ENCODE measurements at places on chromosomes 13 and 19. TPM values are rescaled to one million over a fixed set of nuclear protein-coding genes. Genes with fewer than 3 reads are reported as not detected.

DNA sequence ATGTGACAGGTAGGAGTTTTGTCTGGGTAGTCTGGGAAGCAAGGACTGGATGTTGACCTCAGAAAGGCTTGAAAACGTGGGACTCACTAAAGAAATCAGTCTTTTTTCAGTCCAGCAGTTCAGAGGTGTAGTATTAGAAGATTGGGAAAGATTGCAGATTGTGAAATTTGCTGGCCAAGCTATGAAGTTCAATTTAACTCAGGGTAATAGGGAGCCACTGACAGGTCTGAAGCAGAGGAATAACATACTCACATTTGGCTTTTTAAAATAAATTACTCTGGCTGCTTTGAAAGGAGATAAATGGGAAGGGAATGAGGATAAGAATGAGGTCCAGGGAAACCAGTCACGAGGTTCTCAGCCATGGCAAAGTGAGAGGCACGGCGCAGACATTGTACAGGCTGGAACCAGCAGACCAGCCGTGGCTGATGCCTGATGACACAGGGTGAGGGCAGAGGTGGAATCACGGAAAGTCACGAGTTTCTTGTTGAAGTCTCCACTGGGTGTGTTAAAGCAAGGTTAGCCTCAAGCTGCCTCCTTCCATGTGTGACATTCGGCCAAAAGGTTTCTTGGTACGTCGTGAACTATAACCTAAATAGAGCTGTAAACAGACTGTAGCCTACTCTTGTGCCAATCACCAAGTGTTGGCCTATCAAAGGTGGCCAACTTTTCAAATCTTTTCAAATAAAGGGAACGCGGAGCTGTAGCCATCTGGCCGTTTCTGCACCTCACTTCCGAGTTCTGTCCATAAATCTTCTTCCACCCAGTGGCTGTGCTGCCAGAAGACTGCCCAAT, 377.6 kb downstream of the IRS2 start:
- DNase-seq = no peak
- H3K27ac ChIP-seq = no peak overlapping the region
- H3K36me3 ChIP-seq = no peaks in the 10 kb centered on the region
- H3K4me3 ChIP-seq = no peak overlapping the region
- H3K27me3 ChIP-seq = peaks cover 3% of the 10 kb centered on the region

- H3K27ac ChIP-seq = no peak overlapping the region
- DNase-seq = no peak
- H3K4me1 ChIP-seq = no peaks in the 10 kb centered on the region
- H3K27me3 ChIP-seq = no peaks in the 10 kb centered on the region
- no peaks in the 10 kb centered on the region for H3K36me3 ChIP-seq
Measured at GRCh38 chr19:14160017-14160703, 23.8 kb upstream of the ASF1B start.

DNA sequence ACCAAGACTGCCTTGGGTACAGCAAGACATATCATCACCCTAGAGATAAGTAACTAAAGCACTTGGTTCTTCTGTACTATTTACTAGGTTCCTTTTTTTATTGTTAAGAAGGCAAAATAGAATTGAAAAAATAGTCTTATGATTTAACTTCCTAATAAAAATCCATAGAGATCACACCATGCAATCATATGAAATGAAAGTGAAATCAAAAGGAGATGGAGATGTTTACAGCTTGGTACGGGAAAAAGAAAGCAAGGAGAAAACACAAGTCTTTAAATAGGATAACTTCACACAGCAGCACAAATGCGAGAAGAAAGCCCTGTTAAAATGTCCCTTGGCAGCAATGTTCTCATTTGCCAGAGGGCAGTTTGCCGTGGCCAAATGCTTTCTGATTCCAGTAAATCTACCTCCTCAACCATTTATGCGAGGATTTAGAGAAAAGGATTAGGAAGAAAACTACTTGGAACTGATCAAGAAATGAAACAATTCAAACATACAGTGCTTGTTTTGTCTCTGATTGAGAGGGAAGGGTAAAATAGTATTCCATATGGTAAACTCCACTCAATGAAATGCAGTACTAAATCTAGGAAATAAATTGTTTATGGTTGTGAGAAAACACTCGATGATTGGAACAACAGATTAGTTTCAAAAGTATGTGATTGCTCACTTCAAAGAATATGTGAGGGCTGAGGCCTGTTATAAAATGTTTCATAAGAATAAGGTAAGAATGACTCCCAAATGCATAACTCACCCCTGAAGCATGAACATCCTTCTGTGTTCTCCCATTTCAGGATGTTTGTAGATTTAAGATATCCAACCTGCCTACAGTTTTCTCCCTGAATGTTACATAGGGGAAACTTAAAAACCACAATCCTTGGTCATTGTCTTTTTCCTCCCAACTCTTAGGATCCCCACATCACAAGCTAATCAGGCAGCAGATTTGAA, 487.8 kb downstream of the DACH1 start:
- H3K27me3 ChIP-seq = no peaks in the 10 kb centered on the region
- no peak overlapping the region for H3K27ac ChIP-seq
- no peak for DNase-seq

DNA sequence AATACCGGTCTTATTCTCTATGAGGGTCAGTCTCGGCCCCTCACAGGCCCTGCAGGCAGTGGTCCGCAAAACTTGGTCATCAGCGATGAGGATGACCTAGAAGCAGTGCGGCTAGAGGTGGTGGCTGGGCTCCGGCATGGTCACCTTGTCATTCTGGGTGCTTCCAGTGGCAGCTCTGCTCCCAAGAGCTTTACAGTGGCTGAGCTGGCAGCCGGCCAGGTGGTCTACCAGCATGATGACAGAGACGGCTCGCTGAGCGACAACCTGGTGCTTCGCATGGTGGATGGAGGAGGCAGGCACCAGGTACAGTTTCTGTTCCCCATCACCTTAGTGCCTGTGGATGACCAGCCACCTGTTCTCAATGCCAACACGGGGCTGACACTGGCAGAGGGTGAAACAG, 1.8 kb downstream of the FREM2 start:
- peaks cover 1% of the 10 kb centered on the region for H3K4me1 ChIP-seq
- H3K4me3 ChIP-seq = no peak overlapping the region
- H3K27me3 ChIP-seq = peaks cover 19% of the 10 kb centered on the region
- no peak overlapping the region for H3K27ac ChIP-seq

ZNF256 gene
- total RNA-seq = 8.9 TPM

DBP gene
- 17.3 TPM for total RNA-seq
